Fibroblast of skin of right biceps (primary cell): ENCODE measurements at places on chromosomes 6 and 20.

- DNase-seq = no peak
Observed at GRCh38 chr6:120103618-120104017, 754.1 kb upstream of the MAN1A1 start.

DNA sequence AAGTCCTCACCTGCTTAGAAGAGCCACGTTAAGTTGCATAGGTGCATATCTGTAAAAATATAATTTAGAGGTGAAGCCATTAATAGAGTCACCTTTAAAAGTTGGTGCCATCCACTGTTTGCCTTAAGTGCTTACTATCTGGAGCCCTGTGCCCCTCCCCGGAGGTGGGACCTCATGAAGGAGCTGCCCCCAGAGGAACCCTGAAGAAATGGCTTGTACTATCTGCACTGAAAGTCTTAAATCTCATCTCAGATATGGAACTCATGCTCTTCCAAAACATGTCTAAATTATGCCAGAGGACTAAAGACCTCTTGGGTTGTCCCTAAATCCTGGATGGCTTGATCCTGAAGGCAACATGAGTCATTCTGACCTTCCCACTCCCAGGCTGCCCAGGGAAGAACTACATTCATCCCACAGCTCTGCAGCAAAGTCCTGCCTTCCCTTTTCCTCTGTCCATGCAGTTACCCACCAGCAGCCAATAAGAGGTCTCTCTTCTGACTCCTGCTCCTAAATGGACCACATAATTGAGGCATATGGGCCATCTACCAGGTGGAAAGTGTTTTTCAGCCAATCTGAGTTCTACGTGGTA, 85.3 kb downstream of the ASXL1 start:
- DNase-seq = no peak

GRCh38 chr6:117546674-117547073, 55.6 kb downstream of the GOPC start:
- no peak for DNase-seq

DNA sequence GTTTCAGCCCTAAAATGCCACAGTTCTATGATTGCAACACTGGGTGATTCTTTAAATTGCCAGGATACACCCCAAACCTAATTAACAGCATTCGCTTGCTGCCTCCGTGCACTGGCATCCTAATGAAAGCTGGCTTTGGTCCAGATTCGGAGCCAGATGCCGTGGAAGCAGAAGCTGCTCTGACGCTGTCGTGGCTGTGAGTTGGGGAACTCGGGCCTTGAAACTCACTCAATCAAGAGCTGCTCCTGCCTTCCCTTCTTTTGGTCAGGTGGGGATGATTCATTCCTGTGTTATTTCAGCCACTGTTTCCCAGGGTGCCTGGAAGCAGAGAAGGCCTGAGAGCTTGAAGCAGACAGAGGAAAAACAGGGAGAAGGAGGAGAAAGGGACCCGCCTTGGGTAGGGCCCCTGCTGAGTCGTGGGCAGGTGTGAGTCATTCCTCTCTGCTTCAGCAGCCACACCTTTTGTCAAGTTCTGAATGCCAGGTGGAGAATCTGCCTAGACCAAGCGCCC, 36.2 kb upstream of the DSP start:
- peak; percentile 85 for DNase-seq

- DNase-seq = peak; percentile 85
Observed at GRCh38 chr20:39661833-39662232, 699.7 kb downstream of the DHX35 start.

DNA sequence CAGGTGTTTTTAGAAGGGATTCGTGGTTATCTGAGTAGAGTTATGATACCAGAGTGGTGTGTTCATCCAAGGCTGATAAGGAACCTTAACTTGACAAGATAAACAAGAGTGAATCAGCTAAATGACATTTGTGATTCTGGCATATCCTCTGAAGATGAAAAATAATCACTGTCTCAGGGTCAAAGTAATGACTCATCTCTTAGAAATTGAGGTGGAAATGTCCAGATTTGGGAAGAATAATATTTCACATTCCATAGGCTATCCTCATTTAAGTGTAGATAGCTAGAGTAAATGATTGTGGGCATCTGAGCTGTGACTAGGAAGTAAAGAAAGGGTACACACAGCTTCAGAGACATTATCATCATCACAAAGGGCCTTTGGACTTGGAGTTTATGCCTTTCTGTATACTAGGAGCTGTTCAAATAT, 255.7 kb downstream of the GJA1 start:
- peak; percentile 90 for DNase-seq

- DNase-seq = peak; percentile 77
Observed at GRCh38 chr20:49646126-49646525, 67.6 kb downstream of the B4GALT5 start.

DNA sequence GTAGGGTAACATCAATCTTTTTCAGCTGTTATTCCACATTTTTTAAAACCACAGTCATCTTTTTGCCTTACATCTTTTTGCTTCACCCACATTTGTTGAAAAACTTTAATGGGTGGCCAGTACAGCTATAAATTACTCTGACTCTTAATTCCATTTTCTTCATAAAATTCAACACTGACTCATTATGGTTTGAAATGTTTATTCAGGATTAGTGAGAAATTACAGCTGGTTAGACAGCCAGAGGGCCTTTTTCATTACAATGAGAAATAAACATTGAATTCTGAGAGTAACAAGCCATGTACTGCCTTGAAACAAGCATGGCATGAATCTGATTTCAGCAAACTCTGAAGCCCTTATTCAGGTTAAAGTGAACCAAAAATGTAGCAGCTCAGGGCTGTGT, 19.5 kb downstream of the NDUFAF4 start:
- DNase-seq = peak; percentile 31

DNA sequence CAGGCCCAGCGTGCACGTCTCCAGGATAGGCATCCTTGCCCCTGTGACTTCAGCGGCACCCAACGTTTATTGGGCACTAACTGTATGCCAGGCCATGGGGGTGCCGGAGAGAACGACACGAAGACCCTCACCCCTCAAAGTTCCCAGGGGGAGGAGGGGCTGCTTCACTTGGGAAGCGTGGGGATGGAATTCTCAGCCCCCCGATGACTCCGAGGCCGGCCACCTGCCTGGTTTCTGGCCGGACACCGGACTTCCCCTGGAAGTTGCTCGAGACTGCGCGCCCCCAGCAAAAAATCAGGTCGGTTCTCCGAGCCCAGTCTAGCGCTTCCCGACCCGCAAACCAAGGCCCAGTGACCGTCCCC, 275 bp upstream of the MAVS start:
- no peak for DNase-seq

GRCh38 chr6:129492260-129492659, 217.7 kb downstream of the ARHGAP18 start:
- DNase-seq = peak; percentile 34

GRCh38 chr20:32019156-32019510, 8.9 kb downstream of the CCM2L start:
- no peak for DNase-seq

- no peak for DNase-seq
Observed at GRCh38 chr6:136618086-136618485, 67.9 kb upstream of the MAP7 start.

- peak; percentile 94 for DNase-seq
Observed at GRCh38 chr6:35096129-35096862, 44.8 kb downstream of the TCP11 start.

- no peak for DNase-seq
Observed at GRCh38 chr20:62659488-62660239, 17.4 kb downstream of the SLCO4A1 start.

DNA sequence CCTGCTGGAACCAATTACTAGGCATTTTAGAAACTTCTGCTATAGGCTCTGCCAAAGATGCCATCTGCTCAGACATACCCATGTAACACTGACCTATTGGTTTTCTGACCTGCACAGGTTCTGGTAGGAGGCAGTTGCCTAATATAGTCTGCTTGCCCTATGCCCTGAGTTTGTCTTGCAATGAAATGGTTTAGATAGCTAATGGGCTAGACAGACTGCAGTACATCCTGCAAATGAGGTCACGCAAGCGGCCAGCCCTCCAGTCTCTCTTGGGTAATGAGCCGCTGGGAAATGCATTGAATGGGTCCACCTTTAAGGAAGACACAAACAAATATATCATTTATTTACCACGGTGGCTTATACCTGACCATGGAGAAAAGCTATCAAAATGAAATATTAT, 90.6 kb upstream of the B3GAT2 start:
- DNase-seq = no peak

DNA sequence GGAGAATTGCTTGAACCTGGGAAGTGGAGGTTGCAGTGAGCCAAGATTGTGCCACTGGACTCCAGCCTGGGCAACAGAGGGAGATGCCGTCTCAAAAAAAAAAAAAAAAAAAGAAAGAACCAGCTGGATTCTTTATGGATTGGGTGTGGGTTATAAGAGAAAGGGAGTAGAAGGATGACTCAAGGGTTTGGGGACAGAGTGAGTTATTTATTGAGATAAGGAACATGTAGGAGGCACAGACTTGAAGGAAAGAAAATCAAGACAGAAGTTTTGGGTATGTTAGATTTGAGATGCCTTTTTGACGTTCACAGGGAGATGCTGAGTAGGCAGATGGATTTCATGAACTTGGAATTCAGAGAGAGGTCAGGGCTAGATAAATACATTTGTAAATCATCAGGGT, 47.6 kb downstream of the KIZ start:
- no peak for DNase-seq

- DNase-seq = no peak
Observed at GRCh38 chr6:129189266-129189665, 306.3 kb downstream of the LAMA2 start.

DNA sequence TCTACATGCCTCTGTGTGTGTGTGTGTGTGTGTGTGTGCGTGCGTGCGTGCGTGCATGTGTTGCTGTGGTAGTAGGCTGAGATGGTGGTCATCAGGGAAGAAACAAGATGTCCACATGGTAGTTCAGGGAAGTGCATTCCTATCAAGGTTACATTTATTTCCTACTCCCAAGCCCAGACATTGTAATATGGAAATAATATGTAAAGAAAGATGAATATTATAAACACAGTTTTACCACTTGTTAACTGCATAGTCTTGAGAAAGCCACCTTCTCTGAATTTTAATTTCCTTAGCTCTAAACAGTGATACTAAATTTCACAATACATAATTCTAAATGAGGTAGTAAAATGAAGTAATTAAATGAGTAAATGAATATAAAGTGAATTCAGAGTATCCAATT, 14.0 kb downstream of the MEI4 start:
- DNase-seq = no peak

DNA sequence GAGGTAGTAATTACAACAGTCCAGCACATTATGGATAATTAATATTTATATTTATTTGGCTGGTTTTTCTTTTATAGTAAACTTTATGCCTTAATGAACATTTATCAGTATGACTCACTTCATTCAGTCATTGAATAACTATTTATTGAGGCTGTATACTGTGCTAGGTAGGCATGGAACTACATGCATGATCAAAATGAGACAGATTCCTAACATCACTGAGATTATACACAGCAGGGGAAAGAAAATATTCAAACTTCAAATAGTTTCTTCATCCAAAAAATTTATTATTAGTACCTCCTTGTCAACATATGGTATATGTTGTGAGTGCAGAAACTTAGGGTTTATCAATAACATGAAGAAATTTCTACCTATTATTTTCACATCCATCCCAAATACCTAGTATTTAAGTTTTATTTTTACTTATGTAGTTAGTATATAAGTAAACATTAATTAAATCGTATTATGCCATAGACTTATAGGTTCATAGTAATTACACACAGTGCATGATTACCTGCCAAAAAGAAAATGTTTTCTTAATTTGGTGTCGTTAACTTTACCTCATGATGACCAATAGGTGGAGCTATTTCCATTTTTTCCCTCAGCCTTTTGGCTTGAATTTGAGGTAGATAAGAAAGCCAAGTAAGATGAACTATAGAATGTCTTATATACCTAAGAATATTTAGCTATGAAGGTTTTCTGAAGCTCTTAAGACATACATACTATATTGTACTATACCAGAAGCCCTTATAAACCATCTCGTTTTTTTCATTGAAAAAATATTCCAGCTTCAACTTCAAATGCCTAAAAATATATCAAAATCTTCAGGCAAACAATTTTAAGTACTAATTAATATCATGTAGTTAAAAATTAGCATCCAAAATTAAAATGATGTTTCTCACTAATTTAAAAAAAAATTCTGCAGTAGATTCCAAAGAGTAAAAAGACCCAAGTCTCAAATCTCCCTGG, 12.5 kb upstream of the TMEM30A start:
- peak; percentile 71 for DNase-seq

- DNase-seq = no peak
Observed at GRCh38 chr20:64247307-64247618, 8.3 kb upstream of the PCMTD2 start.

DNA sequence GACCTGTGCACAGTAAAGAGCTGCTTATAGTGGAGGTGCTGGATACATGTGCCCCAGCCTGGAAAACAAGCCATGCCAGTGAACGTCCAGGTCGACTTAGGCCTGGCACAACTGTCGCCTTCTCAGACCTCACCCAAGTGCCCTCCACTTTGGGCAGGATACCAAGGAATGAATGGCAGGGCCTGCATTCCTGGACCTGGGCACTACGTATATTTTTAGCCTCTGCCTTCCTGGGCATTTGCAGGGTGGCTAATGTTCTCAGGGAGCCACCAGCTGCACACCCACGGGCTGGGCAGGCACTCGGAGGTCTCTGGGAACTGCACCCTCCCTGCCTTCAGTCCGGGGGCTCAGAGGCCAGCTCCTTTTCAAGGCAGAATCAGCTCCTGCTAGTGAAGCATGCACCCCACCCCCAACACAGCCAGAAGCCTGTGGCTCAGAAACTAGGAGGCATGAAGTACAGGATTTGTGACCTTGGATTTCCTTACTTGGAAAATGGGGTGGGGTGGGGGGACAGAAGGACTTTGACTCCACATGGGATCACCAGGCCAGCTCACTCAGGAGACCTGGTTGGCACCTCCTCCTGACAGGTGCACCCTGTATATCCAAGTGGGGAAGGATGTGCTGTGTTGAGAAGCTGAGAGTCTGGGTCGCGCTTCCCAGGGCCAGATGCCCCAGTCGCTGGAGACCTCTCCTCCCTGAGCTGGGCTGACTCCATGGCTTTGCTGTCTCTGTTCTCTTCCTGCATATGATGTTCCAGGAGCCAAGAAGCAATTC, 2.5 kb upstream of the LSM14B start:
- DNase-seq = no peak

DNA sequence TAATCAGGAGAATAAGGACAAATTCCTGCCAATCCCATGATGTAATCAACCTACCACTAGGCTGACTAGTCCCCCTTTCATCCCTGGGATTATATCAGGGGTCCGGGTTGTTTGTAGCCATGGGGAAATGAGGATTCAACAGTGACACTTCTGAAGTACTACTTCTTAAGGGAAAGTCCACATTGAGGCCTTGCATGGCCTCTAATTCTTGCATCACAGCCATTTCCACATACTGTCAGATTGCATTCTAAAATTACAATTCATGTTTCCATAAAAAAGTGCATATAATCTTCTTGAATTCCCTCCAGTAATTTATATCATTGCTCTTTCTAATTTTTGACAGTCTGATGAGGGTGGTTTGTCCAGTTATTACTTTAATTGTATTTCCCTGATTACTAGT, 184.2 kb downstream of the PHF3 start:
- no peak for DNase-seq
